Skeletal muscle cell (primary cell): ENCODE measurements at places on chromosomes 3 and 15.

GRCh38 chr3:117407317-117407716, 697.7 kb downstream of the TUSC7 start:
- no peak for DNase-seq

GRCh38 chr3:158261371-158261991, 151.6 kb downstream of the RSRC1 start:
- DNase-seq = no peak

DNA sequence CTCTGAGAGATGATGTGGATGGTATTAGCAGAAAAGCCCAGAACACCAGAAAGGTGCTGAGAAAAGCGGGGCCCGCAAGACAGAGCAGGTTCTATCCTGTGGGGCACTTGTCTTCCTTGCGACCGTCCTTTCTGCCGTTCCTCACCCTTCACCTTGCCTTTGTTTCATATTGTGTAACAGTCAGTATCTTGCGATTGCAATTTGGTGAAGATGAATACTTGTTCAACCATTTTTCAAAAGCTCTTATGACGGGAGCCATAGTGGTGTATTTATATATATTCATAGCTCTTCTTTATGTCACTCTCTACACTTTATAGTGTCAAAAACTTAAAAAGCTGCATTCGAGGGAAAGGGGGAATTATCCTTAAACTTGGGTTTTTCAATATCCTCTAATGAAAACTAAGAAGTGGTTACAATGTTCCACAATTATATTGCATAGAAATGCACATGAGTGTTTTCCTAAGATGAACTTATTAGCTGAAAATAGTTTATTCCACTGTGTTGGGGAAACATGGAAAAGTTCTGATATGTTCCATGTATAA, 797 bp downstream of the MAP3K13 start:
- DNase-seq = no peak

GRCh38 chr3:36734742-36735141, 29.6 kb downstream of the DCLK3 start:
- DNase-seq = no peak

DNA sequence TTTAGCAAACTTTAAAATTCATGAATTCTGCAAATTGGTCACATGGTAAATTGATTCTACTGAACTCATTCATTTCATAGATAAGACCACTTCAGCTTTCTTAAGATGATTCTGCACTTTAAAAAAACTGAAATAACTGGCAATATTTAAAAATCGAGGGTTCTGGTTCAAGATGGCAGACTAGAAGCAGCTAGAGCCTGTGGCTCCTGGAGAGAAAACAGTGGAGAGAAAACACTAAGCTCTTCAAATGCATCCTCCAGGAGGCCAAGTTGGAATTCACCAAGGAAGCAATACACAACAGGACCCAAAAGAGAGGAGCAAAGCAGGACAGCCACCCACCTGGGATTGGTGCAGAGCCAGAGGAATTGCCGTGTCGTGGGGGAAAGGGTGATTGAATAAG, 132.1 kb downstream of the SPATA16 start:
- no peak for DNase-seq

GRCh38 chr15:45395943-45396342, 17.6 kb upstream of the GATM start:
- no peak for DNase-seq

DNA sequence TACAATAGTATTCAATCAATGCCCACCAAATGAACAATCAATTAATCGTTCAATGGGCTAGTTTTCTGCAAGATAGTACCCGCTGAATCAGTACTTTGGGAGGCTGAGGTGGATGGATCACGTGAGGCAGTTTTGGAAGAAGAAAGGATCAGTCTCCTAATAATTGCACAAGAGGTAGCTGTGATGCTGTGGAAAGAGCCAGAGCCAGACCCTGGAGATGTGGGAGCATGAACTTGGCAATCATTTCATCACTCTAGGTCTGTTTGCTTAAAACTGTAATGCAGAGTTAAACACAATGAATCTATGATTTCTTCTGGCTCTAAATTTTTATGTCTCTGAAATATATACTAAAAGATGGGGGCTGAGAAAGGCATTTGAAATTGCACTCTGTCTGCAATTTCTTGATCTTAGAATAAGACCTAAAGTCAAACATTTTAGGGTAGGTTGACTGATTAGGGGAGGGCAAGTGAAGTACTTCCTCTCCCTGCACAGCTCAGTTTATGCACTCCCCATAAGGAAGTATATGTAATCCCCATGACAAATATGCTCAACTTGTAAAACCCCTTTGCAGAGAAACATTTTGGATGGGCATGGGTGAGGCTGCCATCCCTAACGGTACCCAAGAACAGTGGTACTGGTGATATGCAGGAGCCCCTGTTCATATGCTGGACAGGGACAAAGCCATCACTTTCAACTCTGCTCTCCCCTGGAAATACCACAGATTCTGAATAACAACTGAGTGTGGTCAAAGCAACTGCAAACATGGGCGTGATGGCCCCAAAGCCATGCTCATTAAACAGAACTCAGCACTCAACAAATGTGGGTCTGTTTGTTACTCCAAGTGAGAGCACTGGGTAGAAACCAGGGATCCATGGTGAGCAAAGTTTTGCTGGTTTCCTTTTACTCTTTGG, 28.6 kb upstream of the SPATA12 start:
- no peak for DNase-seq

DNA sequence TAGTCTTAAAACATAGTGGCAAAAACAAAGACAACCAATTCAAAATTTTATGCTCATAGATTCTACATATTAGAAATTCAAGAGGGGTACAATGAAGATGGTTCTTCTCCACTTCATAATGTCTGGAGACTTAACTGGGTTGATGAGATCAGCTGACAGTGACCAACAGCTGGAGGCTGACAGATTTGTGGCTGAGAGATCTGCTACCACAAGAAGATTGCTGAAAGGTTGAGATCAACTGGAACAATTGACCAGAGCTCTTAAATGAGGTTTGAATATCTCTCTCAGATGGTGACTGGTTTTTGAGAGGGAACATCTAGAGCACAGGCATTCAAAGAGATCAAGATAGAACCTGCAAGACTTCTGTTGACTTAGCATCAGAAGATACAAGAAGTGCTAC, 254.1 kb upstream of the ARPP21 start:
- no peak for DNase-seq

- DNase-seq = no peak
Observed at GRCh38 chr15:23629234-23629805, 18.3 kb downstream of the MAGEL2 start.

DNA sequence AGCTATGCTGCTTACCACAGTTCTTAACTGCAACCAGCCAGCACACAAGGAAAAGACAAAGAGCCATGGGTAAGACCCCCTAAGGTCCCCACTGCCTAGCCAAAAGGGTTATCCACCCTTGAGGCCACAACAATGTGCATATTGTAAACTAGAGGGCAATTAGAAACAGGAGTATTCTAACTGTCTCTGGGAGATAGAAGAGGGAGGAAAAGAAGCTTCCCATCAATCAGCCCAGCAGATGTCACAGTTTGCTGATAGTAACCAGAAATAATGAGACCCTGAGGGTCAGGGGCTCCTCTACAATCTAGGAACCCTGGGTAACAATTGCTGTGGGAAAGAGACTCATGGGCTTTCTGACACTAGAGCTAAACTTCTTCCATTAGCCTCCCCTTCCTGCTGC, 20.6 kb upstream of the IFT57 start:
- no peak for DNase-seq

GRCh38 chr3:100748220-100748619, 38.9 kb downstream of the TFG start:
- no peak for DNase-seq

- no peak for DNase-seq
Observed at GRCh38 chr3:158572766-158573060, 1.7 kb downstream of the MLF1 start.

- DNase-seq = no peak
Observed at GRCh38 chr15:70281261-70281810, 183.6 kb upstream of the TLE3 start.

- DNase-seq = no peak
Observed at GRCh38 chr15:48604567-48604966, 40.9 kb downstream of the FBN1 start.

DNA sequence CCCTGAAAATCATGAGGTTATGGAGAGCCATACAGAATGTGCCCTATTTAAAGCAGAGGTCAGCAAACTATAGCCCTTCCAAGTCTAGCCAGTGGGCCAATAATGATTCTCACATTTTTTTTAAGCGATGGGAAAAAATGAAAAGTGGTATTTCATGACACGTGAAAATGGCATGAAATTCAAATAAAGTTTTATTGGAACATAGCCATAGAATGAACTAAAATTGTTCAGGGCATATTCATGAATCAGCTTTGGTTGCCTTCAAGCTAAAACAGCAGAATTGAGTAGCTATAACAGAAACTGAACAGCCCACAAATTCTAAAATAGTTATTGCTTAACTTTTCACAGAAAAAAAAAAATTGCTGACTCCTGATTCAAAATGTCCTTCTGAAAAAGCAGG, 104.5 kb downstream of the TFG start:
- no peak for DNase-seq

- no peak for DNase-seq
Observed at GRCh38 chr3:65833761-65834505, 204.8 kb downstream of the MAGI1 start.

DNA sequence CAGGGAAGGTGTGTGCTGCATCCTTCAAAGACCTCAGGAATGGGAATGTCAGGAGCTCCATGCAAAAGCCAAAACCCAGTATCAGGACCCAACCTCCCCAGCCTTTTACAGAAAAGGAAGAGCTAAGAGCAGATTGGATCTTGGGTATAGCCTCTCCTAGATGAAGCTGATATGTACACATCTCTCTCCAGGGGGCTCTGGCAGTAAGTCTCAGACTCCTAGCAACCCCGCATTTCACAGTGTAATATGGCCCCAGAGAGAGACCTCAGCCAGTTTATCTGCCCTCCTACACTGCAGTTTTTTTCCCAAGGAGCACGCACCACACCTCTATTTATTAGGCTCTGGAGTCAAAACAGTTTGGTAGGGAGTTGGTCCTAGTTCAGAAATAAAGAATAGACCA, 88.2 kb downstream of the RBPMS2 start:
- DNase-seq = no peak

- DNase-seq = no peak
Observed at GRCh38 chr3:24538891-24539290, 44.2 kb upstream of the THRB start.

- DNase-seq = no peak
Observed at GRCh38 chr15:57728436-57728835, 21.9 kb downstream of the POLR2M start.

- no peak for DNase-seq
Observed at GRCh38 chr3:160768918-160769317, 12.9 kb downstream of the PPM1L start.

DNA sequence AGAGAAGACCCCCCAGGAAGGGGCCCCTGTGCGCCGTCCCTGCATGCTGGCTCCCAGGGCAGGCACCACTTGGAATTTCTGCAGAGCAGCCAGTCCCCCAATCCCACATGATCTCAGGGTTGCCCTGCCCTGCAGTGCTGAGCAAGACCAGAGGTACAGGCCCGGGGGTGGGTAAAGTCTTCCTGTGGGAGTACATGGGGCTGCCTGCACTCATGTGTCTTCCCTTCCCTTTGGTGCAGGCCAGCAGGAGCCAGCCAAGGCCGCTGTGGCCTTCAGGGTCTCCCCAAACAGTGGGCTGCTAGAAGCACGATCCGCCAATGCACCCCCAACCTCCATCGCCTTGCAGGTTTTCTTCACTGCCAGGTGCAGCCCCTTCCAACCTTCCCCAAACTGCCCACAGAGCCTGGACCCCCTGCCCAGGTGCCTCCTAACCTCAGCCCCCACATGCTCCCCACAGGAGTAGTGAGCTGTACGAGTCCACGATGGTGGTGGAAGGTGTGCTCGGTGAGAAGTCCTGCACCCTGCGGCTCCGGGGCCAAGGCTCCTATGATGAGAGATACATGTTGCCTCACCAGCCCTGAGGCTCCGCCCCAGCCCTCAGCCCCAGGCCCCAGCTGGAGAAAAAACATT, 15.0 kb downstream of the ACAA1 start:
- no peak for DNase-seq

- DNase-seq = no peak
Observed at GRCh38 chr3:195203606-195204005, 67.4 kb downstream of the XXYLT1 start.

DNA sequence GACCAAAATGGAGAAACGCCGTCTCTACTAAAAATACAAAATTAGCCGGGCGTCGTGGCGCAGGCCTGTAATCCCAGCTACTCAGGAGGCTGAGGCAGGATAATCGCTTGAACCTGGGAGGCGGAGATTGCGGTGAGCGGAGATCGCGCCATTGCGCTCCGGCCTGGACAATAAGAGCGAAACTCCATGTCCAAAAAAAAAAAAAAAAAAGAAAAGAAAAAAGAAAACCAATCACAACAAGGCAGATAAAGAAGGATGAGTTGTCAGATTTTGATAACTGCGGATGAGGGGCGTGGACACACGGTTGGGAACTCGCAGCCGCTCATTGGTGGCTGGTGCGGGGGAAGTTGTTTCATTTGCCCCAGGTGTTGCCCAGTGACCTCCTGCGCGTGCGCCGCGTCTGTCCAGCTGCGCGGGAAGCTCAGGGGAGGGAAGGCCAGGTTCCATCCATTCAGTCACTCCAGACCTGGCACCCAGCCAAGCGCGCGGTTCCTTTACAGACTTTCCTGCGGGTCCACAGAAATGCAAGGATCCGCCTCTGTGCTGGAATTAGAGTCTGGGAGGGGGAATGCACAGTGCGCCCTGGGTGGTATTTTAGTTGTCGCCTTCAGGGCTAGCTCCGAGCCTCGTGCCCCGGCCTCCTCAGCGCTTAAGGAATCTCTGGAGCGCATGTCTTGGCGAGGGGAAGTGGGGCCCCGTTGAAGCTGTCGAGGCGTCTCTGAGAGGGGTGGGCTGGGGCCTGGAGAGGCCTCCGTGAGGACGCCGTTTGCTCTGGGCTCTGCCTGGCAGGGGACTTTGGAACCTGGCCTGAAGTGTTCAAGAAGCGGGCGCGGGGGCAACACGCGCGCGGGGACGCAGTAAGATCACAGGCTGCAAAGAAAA, 708 bp upstream of the GCHFR start:
- no peak for DNase-seq

DNA sequence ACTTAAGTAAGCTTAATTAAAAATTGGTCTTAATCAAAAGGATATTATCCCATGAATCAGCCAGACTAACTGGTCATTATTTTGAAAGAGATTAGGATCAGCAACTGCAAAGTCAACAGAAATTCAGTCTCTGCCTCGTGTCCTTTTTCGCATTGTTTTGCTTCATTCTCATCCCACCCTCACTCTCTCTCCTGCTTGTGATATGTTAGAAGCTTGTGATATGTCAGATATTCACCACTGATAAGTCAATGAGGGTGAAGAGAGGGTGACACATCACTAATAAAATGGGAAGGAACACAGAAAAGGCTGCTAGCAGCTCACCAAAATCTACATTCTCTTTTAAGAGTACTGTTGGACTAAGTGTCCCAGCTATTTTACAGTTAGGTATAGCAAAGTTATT, 146.1 kb downstream of the SUCNR1 start:
- DNase-seq = no peak

GRCh38 chr3:107855710-107856109, 235.1 kb downstream of the CD47 start:
- no peak for DNase-seq

- no peak for DNase-seq
Observed at GRCh38 chr3:115217292-115217677, 70.2 kb upstream of the ZBTB20 start.
